Thoracic aorta (tissue), 2 donors: ENCODE measurements at places on chromosomes 11 and 22.

- no peak for DNase-seq
Measured at GRCh38 chr11:3994030-3994640, 100.5 kb upstream of the RRM1 start.

GRCh38 chr11:4491878-4492606 is 9.6 kb downstream of the OR52K1 start:
- no peak for DNase-seq

DNA sequence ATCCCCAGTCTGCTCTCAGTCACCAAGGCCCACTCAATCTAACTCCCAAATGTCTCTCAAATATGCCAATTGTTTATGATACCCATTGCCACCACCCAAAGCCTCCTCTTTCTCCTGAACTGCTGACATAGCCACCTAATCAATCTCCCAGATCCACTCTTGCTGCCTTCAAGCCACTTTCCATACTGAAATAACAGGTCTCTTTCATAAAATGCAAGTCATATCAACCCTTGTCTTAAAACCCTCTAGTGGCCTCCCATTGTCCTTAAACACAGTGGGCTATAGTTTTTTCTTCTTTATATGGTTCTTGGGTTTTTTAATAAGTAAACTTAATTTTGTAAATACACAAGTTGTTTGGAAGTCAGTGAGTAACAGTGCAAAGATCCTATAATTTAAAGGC is 155.2 kb upstream of the ZC3H12C start:
- no peak for DNase-seq

GRCh38 chr11:44162662-44163061 is 67.2 kb downstream of the EXT2 start:
- DNase-seq = no peak

DNA sequence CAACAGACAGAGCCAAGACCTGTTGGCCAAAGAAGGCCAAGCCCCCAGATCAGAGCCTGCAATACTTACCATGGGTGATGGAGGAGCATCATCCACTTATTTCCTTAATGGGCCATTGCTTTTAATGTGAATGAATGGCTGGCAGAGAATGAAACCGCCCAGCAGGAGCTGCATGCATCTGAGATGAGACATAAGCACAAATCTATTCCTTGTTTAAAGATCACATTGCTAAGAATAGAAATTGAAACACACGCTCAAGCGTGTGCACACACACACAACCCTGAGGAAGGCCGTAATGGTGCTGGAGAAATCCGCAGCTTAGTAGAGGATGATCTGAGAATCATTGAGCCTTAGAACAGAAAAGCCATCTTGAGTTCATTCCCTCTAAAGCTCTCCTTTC is 5.3 kb upstream of the RRAS2 start:
- no peak for DNase-seq

- DNase-seq = no peak
Measured at GRCh38 chr22:32375678-32376450, 18.2 kb downstream of the RFPL3 start.

- no peak for DNase-seq
Measured at GRCh38 chr11:13091373-13091772, 82.3 kb downstream of the RASSF10 start.

GRCh38 chr22:38490915-38491314 is 15.2 kb downstream of the DDX17 start:
- DNase-seq = no peak

DNA sequence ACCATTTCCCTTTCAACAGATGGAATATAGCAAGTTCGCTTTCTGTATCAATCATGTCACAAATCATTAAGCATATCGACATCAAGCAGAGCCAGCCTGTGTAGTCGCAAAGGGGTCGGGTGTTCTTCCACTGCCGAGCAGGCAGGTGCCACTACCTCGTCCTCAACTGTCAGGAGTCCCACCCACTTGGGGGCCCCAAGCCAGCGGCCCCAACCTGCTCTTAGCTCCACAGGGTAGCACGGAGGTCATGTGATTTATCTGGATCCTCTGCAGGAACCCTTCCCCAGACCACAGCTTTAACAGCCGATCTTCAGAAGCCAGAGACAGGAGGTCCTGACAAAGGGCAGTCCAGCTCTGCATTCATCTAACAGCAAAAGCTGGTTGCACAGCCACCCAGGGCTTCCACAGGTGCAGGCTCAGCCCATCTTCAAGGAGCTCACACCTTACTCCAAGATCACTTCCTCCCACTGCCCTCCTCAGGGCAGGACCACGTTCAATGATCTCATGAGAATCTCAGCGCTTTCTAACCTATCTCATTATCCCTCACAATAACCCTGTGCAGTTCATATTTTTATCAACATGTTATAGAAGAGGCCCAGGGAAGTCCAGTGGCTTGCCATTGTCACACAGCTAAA is 110.2 kb downstream of the TRIM29 start:
- DNase-seq = no peak

DNA sequence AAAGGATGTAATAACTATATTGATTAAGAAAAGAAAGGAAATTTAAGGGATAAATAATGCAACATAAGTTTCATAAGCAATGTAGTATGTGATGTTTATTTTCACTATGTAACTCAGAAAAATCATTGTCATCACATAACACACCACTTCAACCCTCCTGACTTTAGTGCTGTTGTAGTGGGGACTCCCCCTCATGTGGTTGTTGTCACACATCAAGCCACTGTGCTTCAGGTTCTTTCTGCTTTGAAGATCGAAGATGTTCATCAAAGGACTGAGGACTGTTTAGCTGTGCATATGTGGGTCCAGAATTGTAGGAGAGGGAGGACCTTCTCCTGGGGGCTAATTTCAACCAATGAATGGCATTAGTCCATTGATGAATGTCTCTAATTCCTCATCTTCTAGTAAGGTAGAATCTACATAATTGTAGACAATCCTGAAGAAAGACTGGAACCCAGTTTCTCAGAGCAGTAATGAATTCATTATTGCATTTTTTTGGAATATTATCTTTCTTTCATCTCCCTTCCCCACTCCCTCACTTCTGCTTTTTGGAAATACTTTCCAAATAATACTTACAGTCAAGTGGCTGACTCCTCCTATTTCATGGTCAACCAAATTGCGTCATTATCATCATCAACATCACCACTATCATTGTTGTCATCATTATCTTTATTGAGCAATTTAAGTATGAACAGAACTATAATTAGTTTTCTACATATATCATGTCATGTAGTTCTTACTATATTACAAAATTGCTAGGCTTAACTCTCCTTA is 9.8 kb upstream of the CARD16 start:
- DNase-seq = no peak

GRCh38 chr11:33957304-33957917 is 65.5 kb upstream of the LMO2 start:
- no peak for DNase-seq

DNA sequence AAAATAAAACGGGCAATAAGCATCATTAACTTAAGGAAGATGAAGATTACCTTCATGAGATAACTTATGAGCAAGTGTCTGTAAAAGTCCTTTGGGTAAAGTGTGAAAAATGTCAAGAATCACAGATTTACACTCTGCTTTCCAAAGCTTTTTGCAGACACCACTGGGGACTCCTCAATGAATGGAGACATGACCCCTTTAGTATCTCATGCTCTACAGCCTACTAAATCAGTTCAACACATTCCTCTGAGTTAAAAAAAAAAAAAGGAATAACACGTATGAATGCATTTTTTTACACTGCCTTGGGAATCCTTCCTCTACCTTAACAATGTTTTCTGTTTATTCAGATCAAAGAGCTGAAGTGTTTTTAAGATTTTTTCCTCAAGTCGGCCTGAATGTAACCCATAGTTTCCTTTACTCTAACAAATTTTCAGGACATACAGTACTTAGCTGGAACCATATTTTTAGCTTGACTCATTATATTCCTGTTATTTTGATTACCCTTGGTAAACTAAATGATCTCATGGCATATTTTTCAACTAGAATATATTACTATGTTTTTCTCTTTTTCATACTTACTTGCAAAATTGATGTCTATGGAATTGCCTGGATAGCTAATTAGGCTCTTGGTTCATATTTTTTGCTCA is 25.9 kb upstream of the RAB30 start:
- no peak for DNase-seq

- no peak for DNase-seq
Measured at GRCh38 chr11:110152199-110152598, 59.0 kb downstream of the ZC3H12C start.

- no peak for DNase-seq
Measured at GRCh38 chr11:114089748-114090147, 30.2 kb downstream of the ZBTB16 start.

- DNase-seq = no peak
Measured at GRCh38 chr22:31230871-31231621, 18.9 kb downstream of the LIMK2 start.

DNA sequence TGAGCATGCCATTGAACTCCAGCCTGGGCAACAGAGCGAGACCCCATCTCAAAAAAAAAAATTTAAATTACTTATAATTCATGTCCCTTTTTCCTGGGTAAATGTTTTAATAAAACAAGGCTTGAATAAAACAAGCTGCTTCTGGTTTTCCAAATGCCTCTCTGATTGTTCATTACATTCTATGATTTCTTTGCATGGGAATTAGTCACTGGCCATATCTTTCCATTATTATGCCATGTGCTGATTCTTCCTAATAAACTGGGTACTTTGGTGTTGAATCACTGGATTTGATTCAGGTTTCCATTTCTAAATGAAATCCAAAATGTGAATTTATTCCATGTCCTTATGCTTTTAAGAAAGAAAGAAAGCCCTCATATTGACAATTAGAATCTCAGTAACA is 42.6 kb downstream of the ZNF215 start:
- DNase-seq = no peak

GRCh38 chr11:93840180-93840579 is 10.2 kb downstream of the VSTM5 start:
- no peak for DNase-seq
